ENCODE measurements at places on chromosomes 3 and 15.

DNA sequence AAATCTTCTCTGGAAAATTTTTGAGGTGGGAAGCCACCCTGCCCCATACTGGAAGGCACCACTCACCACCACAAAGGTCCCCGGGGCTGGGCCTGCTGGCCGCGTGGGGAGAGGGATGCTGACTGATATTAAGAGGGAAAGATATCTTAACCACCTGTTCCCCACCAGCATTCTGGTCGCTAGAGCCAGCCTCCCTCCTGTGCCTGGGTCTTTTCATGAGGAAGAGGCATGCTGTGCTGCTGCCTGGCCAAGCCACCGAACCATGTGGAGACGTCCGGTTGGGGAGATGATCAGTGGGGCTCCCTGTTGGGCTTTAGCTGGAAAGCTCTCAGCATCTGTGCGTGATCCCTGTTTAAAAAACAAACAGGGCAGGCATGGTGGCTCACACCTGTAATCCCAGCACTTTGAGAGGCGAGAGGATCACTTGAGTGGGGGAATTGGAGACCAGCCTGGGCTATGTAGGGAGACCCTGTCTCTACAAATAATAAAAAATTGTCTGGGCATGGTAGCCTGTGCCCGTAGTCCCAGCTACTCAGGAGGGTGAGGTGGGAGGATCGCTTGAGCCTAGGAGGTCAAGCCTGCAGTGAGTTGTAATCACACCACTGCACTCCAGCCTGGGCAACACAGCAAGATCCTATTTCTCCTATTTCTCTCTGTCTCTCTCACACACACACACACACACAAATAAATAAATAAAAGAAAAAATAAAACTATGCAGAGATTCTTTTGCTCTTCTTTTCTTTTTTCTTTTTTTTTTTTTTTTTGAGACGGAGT lies 1.0 kb downstream of the KLHL18 start:
- DNase-seq = no peak

- DNase-seq = no peak
Measured at GRCh38 chr3:154953538-154953937, 126.6 kb upstream of the MME start.

- no peak for DNase-seq
Measured at GRCh38 chr3:279325-279724, 82.8 kb downstream of the CHL1 start.

- DNase-seq = no peak
Measured at GRCh38 chr3:138938877-138939560, 7.9 kb downstream of the FOXL2 start.

- peak; percentile 41 for DNase-seq
Measured at GRCh38 chr3:33211444-33211843, 7.2 kb downstream of the SUSD5 start.

DNA sequence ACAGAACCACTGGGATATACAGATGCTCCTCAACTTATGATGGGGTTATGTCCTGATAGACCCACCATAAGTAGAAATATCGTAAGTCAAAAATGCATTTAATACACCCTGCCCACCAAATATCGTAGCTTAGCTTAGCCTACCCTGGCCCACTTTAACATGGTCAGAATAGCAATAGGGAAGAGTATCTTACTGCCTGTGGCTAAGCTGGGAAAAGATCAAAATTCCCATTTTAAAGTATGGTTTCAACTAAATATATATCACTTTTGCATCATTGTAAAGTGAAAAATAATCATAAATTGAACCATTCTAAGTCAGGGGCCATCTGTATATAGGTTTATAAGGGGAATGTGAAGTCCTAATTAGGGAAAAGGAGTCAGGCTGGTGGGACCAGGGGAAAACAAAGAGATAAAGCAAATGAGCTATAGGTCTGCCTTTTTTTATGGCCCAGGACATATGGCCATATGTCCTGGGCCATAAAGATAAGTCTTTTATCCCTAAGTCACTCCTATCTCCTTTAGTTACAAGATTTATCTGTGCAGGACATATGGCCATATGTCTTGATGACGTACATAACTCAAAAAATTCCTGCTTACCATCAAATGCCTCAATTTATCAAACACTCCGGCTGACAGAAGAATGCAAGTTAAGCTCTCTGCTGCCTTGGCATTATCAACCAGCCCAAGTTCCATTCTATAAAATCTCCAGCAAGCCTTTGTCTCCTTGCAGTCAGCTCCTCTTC lies 11.2 kb downstream of the RTP3 start:
- no peak for DNase-seq

GRCh38 chr3:3071136-3071535 lies 39.0 kb downstream of the IL5RA start:
- no peak for DNase-seq

GRCh38 chr3:32120471-32120870 lies 14.1 kb downstream of the GPD1L start:
- no peak for DNase-seq

DNA sequence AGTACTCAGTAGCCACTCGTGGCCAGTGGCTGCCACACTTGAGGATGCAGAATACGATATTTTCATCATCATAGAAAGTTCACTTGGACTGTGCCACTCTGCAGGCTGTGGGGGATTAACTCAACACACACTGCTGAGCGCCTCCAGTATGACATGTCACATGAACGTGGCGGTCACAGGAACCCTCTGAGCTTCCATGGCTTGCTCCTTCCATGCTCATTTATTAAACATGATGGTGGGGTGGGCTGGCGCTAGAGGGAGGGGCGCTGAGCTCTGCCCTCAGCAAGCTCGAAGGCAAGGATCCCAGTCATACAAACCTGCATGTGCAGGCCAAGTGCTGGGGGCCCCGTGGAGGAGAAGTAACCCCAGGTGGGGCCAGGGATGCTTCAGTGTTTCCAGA lies 85.5 kb downstream of the WNT7A start:
- DNase-seq = no peak

GRCh38 chr3:117916839-117917238 lies 1117.8 kb downstream of the IGSF11 start:
- no peak for DNase-seq

- no peak for DNase-seq
Measured at GRCh38 chr3:30469133-30469532, 137.3 kb upstream of the TGFBR2 start.

GRCh38 chr3:27293939-27294338 lies 75.2 kb downstream of the NEK10 start:
- DNase-seq = no peak

- DNase-seq = no peak
Measured at GRCh38 chr3:70561796-70562195, 249.4 kb upstream of the MDFIC2 start.

- peak; percentile 81 for DNase-seq
Measured at GRCh38 chr3:179558742-179559364, 3.9 kb upstream of the ACTL6A start.

GRCh38 chr3:65945953-65946352 lies 92.8 kb downstream of the MAGI1 start:
- DNase-seq = no peak

- DNase-seq = no peak
Measured at GRCh38 chr3:71189480-71189879, 394.0 kb downstream of the FOXP1 start.

- DNase-seq = no peak
Measured at GRCh38 chr3:189531271-189531670, 99.9 kb upstream of the TP63 start.

DNA sequence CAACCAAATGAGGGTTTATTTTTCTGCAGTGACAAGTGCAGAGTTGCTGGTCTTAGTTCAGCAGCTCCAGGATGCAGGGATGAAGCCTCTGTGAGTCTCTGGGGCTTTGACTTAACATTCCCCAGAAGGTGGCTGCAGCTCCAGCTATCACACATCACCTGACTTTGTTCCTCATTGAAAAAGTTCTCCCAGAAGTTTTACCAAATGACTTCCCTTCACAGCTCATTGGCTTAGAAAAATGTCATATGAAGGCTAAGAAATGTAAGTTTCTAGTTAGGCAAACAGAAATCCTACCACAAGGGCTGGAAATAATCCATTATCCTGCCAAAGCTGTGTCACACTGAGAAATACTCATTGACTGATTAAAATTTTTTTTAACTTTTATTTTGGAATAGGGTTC lies 184.9 kb downstream of the MINAR1 start:
- no peak for DNase-seq

DNA sequence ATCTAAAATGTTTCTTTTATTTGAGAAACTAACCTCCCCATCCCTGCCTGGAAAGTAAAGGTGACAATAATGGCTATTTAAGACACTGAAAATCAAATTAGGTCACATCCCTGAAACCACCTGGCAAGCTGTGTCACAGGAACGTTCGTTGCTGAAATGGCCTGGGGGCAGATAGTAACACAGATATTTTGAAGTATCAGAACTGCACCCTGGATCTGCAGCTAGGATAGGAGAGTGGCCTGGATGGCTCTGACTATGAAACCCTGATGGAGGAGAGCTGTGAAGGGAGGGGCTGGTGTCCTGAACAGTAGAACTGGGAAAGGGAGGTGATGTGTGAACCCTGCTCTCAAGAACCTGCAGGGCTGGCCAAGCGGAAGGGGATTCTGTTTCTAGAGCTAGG lies 648.3 kb upstream of the CFAP20DC start:
- DNase-seq = no peak

GRCh38 chr15:80834402-80834801 lies 55.2 kb downstream of the CEMIP start:
- DNase-seq = no peak

- no peak for DNase-seq
Measured at GRCh38 chr15:58070801-58071418, 5.4 kb upstream of the ALDH1A2 start.

DNA sequence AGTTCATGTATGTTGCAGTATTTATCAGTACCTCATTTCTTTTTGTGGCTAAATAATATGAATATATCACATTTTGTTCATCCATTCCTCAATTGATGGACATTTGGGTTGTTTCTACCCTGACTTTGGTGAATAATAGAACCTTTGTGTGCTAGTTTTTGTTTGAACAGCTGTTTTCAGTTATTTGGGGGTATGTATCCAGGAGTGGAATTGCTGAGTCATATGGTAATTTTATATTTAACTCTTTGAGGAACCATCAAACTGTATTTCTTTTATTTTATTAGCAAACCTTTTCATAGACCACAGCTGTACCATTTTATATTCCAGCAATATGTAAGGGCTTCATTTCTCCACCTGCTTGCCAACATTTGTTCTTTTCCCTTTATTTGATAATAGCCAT lies 38.4 kb upstream of the RBM5 start:
- DNase-seq = no peak

DNA sequence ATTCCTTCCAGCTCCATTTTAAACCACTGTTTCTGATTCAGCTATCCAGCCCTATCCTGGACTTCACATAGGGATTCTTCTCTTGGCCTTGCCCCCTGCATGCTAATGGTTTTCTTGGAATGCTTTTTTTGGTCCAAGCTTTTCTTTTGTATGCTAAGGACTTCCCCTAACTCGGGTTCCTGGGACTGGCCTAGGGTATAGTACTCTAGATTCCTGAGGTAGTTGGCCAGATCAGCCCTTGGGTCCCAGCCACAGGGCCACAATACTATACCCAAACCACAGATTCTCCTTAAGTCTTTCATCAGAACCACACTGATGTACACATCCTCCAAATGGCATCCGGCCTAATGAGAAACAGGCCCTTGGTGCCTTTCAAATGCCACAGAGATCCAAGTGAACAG lies 2.8 kb downstream of the FYCO1 start:
- no peak for DNase-seq

- no peak for DNase-seq
Measured at GRCh38 chr15:47513471-47513870, 203.8 kb upstream of the SEMA6D start.

- no peak for DNase-seq
Measured at GRCh38 chr15:51318382-51319150, 19.8 kb downstream of the CYP19A1 start.

- no peak for DNase-seq
Measured at GRCh38 chr15:88810446-88810845, 7.2 kb downstream of the ACAN start.

- no peak for DNase-seq
Measured at GRCh38 chr3:59425942-59426341, 376.1 kb upstream of the CFAP20DC start.

DNA sequence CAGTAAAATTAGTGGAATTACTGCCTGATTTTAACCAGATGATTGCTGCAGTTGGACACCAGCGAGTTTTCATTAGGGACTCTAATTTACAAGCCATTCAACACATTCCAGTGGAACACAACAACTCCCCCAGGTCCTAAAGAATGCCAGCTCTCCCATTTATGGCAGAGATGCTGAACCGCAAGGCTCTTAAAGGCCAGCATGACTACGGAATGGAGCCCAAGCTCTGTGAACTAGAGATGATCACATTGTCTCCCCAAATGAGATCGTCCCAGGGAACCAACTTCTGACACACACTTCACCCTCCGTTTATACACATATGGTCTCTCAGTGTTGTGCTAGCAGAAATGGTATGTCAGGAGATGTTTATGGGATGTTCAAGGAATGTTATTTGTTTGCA lies 446.2 kb upstream of the NR2F2 start:
- DNase-seq = no peak

- DNase-seq = no peak
Measured at GRCh38 chr3:31029706-31030105, 135.2 kb upstream of the GADL1 start.

- DNase-seq = no peak
Measured at GRCh38 chr3:140717921-140718320, 40.1 kb downstream of the TRIM42 start.

GRCh38 chr3:126852511-126852910 lies 130.4 kb upstream of the PLXNA1 start:
- DNase-seq = peak; percentile 22

- no peak for DNase-seq
Measured at GRCh38 chr3:111904376-111905241, 45.5 kb downstream of the PHLDB2 start.

DNA sequence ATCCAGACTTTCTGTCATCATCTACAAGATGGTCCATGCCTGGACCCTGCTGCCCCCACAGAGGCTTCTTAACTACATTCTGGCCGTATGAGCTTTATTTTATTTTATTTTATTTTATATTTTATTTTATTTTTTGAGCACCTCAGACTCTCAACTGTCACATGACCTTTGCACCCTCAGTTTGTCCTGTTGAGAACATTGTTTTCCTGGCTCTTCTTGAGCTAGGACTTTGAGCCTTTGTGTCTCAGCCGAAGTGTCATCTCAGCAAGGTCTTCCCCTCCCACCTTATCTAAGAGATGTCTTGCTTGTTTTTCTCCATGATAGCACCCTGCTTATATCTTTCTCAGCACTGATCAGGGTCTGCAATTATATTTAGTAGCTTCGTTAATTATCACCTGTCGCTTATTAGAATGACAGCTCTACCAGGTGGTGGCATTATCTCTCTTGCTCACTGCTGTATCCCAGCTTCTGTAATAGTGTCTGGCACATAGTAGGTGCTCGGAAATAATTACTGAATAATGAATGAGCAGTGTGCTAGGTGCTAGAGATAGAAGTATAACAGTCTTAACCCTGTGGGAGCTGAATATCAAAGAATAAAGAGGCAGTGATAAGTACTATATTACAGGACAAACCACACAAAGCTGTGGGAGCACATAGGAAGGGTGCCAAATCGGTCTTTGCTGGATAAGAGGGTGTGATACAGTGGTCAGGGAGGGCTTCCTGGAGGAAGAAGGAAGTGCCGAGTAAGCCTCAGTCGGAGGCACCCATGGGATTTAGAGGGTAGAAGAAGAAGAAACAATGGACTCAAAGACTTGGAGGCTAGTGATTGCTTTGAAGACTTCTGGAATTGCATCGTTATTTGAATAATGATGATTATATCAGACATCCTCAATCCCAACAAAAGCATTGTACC lies 136.2 kb downstream of the ITPR1 start:
- DNase-seq = no peak

Data from ascending aorta (tissue), 2 donors.